ENCODE measurements at places on chromosomes 16 and 17.

- no peak overlapping the region for H3K4me3 ChIP-seq
- peaks cover 82% of the 10 kb centered on the region for H3K27me3 ChIP-seq
- H3K27ac ChIP-seq = no peak overlapping the region
- peaks cover 5% of the 10 kb centered on the region for H3K4me1 ChIP-seq
- DNase-seq = no peak
These were observed 100.0 kb upstream of the CREBBP start for GRCh38 chr16:3980253-3981111.

DNA sequence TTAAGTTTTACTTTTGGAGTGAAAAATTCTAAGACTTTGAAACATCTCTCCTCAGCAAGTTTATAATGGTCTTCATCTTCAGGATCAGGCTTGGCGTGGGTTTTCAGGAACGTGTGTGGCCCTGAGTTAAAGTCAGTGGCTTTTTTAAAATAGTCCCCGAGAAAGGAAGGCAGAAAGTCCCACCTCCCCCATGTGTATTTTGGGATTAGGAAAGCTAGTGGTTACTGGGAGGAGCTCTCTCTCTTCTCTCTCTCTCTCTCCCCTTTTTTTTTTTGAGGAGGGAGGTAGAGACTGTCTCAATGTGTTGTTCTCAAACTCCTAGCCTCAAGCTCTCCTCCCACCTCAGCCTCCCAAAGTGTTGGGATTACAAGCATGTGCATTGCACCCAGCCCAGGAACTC lies 213.2 kb downstream of the IRX3 start:
- no peaks in the 10 kb centered on the region for H3K4me1 ChIP-seq
- H3K27ac ChIP-seq = no peak overlapping the region
- DNase-seq = no peak
- no peaks in the 10 kb centered on the region for H3K27me3 ChIP-seq
- no peak overlapping the region for H3K4me3 ChIP-seq

GRCh38 chr17:72699545-72699944 lies 392.9 kb downstream of the SLC39A11 start:
- no peaks in the 10 kb centered on the region for H3K27me3 ChIP-seq
- H3K27ac ChIP-seq = no peak overlapping the region
- H3K4me1 ChIP-seq = no peaks in the 10 kb centered on the region
- H3K36me3 ChIP-seq = no peaks in the 10 kb centered on the region

DNA sequence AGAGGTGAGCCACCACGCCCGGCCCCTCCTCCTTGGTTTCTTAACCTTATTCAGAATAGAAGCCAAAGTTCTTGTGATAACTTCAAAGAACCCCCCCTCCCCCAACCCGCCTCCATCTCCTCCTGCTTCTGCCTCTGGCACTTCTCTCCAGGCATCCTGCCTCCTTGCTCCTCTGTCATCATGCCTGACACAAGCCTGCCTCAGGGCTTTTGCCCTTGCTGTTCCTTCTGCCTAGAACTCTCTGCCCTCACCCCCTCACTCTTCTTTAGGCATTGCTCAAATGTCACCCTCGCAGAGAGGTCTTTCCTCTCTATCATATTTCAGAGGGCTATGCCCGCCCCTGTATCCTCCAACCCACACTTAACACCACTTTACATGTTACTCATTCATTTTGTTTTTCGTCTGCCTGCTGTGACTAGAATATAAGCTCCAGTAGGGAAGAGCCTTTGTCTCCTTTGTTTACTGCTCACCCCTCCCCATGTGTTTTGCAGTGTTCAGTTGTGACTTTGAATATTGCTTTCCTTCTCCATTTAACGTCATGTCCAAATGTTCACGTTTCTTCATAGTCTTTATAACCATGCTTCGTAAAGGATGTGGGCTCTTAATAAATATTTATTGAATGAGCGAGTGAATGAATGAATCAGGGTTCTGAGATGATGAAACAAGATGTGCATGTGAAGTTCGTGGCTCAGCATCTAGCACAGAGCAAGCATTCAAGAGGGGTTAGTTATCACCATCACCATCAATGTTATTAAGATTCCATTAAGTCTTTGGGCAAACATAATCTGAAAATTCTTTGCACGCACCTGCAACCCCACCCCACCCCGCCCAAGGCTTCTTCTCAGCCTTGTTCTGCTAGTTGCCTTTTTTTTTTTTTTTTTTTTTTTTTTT lies 186.2 kb upstream of the WSCD1 start:
- DNase-seq = no peak
- no peaks in the 10 kb centered on the region for H3K36me3 ChIP-seq
- H3K27me3 ChIP-seq = no peaks in the 10 kb centered on the region

GRCh38 chr17:19568016-19568350 lies 34.3 kb downstream of the SLC47A1 start:
- peaks cover 14% of the 10 kb centered on the region for H3K4me1 ChIP-seq
- no peaks in the 10 kb centered on the region for H3K36me3 ChIP-seq
- DNase-seq = no peak
- H3K27me3 ChIP-seq = no peaks in the 10 kb centered on the region

- H3K4me1 ChIP-seq = no peaks in the 10 kb centered on the region
- H3K36me3 ChIP-seq = no peaks in the 10 kb centered on the region
- no peak overlapping the region for H3K27ac ChIP-seq
- no peaks in the 10 kb centered on the region for H3K27me3 ChIP-seq
- no peak overlapping the region for H3K4me3 ChIP-seq
These were observed 226.0 kb downstream of the TOX3 start for GRCh38 chr16:52320930-52321439.

DNA sequence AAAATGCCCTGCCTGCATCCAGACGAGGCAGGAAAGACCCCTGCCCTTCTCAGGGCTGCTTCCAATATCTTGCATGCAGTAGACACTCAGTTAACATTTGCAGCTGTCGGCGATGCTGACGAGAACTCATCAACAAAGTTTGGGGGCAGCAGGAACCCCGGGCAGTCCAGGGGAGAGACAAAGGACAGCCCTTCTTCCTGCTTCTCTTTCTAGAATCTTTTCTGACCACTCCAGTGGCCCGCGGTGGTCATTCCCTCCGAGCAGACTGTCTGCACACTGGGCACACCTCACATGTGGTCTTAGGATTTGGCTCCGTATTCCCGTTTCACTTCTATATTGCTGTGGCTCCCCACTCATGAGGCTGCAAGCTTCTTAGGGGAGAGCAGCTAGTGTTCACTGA lies 31.0 kb upstream of the MFSD6L start:
- H3K27ac ChIP-seq = no peak overlapping the region
- no peaks in the 10 kb centered on the region for H3K36me3 ChIP-seq
- no peak overlapping the region for H3K4me3 ChIP-seq

- DNase-seq = peak; percentile 62
- H3K27me3 ChIP-seq = 0 out of 2 replicates have a peak, but pooled peaks cover 8% of the 10 kb centered on the region
- H3K4me3 ChIP-seq = no peak overlapping the region
These were observed 4.0 kb downstream of the HIC1 start for GRCh38 chr17:2058586-2059546.

DNA sequence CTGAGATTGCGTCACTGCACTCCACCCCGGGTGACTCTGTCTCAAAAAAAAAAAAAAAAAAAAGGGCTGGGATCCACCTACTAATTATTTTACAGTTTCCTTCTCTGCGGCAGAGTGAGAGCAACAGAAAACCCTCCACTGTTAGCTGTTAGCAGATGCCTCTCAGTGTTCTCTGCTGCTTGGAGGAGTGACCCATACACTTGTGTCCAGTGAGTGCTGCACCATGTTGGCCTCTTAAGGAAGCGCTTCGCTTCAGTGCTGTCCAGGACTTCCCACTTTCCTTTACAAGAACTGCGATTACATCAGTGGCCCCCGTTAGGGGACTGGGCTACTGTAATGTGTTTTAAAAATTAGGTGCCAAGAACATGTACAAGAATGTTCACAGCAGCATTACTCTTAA lies 18.4 kb upstream of the CLEC18B start:
- no peaks in the 10 kb centered on the region for H3K27me3 ChIP-seq
- no peak overlapping the region for H3K27ac ChIP-seq
- no peaks in the 10 kb centered on the region for H3K36me3 ChIP-seq

- H3K27ac ChIP-seq = no peak overlapping the region
- no peak for DNase-seq
- H3K4me1 ChIP-seq = no peaks in the 10 kb centered on the region
- no peak overlapping the region for H3K4me3 ChIP-seq
- H3K36me3 ChIP-seq = no peaks in the 10 kb centered on the region
- H3K27me3 ChIP-seq = peaks cover 23% of the 10 kb centered on the region
These were observed 29.7 kb downstream of the SLC25A10 start for GRCh38 chr17:81741594-81742452.

DNA sequence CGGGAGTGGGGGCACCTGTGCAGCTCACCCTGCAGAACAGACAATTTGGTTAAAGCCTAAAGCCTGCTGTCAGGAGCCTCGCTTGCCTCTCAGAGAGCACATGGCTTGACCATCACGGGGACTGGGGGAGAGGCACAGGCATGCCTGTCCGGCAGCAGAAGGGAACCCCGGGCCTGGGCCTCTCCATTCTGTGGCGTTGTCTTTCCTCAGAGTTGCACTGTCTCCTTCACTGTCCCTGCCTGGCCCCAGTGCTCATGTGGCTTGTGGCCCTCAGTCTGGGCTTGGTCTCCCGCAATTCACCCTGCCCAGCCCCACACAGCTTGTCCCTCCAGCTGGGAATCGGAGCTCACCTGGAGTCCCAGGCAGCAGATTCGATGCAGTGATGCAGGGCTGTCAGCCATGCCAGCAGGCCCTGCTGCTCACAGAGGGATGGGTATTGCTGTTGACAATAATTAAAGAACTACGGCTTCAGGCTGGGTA lies 189.9 kb downstream of the SEC14L1 start:
- DNase-seq = no peak
- no peaks in the 10 kb centered on the region for H3K36me3 ChIP-seq
- no peaks in the 10 kb centered on the region for H3K27me3 ChIP-seq
- H3K4me1 ChIP-seq = peaks cover 17% of the 10 kb centered on the region
- H3K27ac ChIP-seq = no peak overlapping the region
- no peak overlapping the region for H3K4me3 ChIP-seq

- H3K4me1 ChIP-seq = peaks cover 22% of the 10 kb centered on the region
- no peak overlapping the region for H3K4me3 ChIP-seq
- peaks cover 6% of the 10 kb centered on the region for H3K36me3 ChIP-seq
These were observed 22.0 kb downstream of the RARA start for GRCh38 chr17:40330850-40331470.

- peaks cover under 1% of the 10 kb centered on the region for H3K4me1 ChIP-seq
- no peak overlapping the region for H3K27ac ChIP-seq
These were observed 18.5 kb downstream of the ANKRD40 start for GRCh38 chr17:50689251-50689650.

GRCh38 chr17:45697076-45697475 lies 87.0 kb upstream of the CRHR1 start:
- no peak for DNase-seq
- no peak overlapping the region for H3K4me3 ChIP-seq
- no peak overlapping the region for H3K27ac ChIP-seq
- peaks cover 7% of the 10 kb centered on the region for H3K4me1 ChIP-seq

DNA sequence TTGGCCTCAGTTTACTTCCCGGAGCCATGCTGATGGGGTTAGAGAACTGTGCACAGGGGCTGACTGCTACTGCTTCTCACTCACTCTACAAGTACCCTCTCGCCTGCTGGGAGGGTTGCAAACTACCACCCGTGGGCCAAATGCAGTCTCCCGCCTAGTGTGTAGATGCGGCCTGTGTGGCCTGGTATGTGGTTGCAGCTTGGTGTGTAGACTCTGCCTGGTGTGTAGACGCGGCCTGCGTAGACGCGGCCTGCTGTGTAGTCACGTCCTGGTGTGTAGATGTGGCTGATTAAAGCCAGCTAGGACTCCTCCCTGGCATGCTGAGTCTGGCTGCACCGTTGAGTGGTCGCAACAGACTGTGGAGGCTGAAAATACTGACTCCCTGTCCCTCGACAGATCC lies 7.3 kb downstream of the CANT1 start:
- H3K36me3 ChIP-seq = no peaks in the 10 kb centered on the region
- DNase-seq = no peak
- H3K4me1 ChIP-seq = no peaks in the 10 kb centered on the region
- no peaks in the 10 kb centered on the region for H3K27me3 ChIP-seq
- H3K27ac ChIP-seq = no peak overlapping the region

- H3K27me3 ChIP-seq = no peaks in the 10 kb centered on the region
- peaks cover 55% of the 10 kb centered on the region for H3K4me1 ChIP-seq
- no peak overlapping the region for H3K4me3 ChIP-seq
- H3K36me3 ChIP-seq = no peaks in the 10 kb centered on the region
- no peak for DNase-seq
- no peak overlapping the region for H3K27ac ChIP-seq
These were observed 5.6 kb upstream of the TEX19 start for GRCh38 chr17:82353484-82353883.

DNA sequence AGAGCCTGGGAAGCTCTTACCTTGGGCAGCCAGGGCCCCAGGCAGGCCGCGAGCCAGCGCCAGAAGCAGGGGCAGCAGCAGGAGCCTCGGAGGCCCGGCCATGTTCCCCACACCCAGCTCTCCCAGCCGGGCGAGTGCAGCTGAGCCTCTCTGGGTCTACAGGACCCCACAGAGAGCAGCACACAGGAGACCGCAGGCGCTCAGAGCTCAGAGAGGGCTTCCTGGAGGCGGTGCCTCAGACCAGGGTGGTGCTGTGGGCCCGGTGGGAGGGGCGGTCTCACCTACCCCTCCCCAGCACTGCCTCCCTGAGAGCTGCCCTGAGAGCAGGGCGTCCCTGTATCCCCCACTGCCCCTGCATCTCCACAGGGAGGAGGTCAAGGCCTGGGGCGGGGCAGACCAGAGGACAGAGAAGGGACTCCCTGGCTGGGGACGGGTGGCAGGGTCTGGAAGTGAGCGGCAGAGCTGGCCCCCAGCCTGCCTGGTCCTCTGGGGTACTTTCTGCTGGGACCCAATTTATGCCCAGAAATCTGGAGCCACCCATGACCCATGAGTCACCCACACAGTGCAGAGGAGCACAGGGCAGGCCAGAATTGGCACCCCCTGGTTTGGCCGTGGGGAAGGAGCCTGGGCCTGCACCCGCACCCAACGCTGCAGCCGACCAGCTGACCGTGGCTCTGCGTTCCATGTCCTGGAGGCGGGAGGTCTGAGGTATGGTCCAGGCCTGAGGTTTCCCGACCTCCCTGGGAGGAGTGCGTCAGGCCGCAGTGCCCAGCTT lies at the start of gene CD7:
Gene CD7, minus strand, starts transcription at position 215 of the 775 bp plus-strand sequence. Its CDS starts 113 bp downstream, at position 102.
- H3K4me3 ChIP-seq = no peak within 1 kb of the TSS
- H3K36me3 ChIP-seq = no peaks in the 10 kb centered on the region
- H3K4me1 ChIP-seq = peaks cover 8% of the 10 kb centered on the region

DNA sequence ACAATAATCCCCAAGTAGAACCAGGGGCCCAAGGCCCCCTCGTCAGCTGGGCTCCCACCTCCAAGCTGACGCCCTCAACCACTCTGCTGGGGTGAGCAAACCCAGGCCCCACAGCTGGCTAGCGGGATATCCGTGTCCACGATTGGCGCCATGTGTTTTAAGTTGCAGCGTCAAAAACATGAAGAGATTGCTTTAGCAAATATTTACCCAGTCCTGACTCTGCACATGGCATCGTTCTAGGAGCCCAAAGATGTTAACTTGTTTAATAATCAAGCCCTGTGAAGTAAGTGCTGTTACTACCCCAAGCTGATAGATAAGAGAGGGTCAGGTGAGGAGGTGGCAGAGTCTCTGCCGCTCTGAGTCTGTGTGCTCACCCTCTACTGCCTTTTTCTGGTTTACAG lies 344 bp upstream of the SEPTIN12 start:
- no peak overlapping the region for H3K4me3 ChIP-seq
- H3K4me1 ChIP-seq = no peaks in the 10 kb centered on the region
- H3K27ac ChIP-seq = no peak overlapping the region
- no peaks in the 10 kb centered on the region for H3K36me3 ChIP-seq

All from MM.1S (cell line).